ENCODE measurements at places on chromosomes 3 and 15.

DNA sequence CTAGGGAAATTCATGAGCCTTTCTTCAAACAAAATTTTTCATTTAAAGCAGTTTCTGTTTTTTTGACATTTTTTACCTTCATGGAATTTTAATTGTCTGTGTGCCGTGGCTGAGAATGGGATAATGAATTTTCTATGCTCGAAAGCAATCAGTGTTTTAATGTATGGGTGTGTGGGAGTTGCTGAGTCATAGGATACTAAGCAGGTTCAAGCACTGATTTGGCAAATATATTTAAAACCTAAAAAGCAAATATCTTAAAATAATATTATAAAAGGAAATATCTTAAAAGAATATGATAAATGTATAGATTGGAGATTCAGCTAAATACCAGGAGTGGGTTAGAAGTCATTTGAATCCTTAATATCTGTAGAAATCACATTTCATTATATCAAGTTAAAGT, 173.6 kb upstream of the LRRFIP2 start:
- no peak for DNase-seq

- no peak for DNase-seq
Measured at GRCh38 chr3:186483611-186484340, 60.4 kb downstream of the CRYGS start.

- DNase-seq, result no peak
Measured at GRCh38 chr3:77283108-77283507, 243.2 kb downstream of the ROBO2 start.

GRCh38 chr15:84818261-84819131, 1.3 kb downstream of the ALPK3 start:
- DNase-seq, result no peak

DNA sequence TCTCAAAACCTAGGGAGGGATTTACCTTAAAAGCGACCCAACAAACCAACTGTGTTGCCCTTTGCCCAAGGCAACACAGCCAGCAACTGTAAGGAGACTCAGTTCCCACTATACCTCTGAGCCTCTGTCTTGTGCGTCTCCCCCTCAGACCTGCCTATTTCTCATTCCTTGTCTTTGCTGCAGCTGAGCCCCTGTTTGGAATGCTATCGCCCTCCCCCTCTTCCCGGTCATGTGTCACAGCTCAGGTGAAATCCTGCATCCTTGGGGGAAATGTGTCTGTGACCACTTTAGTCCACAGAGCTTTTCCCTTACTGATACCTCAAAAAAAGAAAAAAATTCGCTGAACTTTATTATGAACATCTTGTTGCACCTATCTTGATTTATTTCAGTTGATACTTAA, 52.0 kb upstream of the LRIG1 start:
- DNase-seq, result no peak
